Stimulated activated CD8-positive, alpha-beta memory T cell treated with anti-CD3 and anti-CD28 coated beads, Interleukin-4, amount 100 ng/mL, for 24 hours (primary cell): ENCODE measurements at places on chromosomes 6 and 20.

GRCh38 chr6:138293428-138294395 lies 75.4 kb upstream of the PBOV1 start:
- no peak for DNase-seq

DNA sequence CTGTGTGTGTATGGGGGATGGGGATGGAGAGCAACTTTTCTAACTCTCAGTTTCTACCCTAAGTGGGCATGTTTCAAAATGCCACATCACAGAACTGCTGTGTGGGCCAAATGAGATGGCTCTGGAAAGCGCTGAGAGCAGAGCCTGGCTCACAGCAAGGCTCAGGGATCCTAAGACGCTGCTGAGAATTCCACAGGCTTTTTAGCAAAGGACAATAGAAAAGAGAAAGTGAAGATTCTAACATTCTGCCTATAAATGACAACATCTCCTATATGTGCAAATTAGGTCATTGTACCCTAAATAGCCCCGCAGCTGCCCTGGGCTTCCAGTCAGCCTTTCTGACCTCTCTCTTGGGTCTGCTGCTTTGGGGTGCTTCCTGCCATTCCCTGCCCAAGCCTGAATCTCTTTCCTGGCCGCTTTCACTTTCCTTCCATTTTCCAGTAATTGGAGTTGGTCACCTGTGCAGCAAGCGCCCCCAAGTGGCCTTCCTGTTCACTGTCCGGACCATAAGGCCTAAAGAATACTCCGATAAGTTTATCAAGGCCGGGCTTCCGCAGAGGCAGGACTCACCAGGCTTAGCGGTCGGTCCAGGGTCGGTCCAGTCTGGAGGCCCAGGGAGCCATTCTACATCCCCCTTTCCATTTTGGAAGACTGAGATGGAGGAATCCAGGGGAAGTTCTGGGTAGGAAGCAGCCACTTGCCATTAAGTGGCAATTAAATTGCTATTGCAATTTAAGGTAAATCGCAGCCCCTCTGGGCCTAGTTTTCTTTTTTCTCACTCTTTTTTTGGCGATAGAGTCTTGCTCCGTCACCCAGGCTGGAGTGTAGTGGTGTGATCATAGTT lies 6.7 kb upstream of the DDR1 start:
- peak; percentile 53 for DNase-seq

DNA sequence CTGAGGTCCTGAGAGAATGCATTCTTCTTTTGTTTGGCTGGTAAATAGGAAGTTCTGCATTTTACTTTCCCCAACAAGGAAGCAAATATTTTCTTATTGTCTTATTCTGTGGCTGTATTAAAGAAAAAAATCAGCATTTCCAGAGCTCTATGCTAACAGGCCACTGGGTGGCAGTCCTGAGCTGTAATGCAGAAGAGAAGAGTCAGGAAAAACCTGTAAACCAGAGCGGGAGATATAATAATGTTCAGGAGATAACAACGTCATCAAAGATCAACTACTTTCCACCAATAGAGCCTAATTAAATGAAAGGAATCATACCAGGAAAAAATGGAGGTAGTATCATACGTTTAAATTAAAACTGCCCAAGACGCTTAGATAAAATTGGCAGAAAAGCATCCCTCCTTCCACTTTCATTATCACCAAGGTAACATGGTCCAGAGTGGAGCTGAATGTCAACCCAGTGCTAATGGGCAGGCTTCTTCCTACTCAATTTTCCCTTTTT lies 55.6 kb upstream of the CARMIL1 start:
- DNase-seq: peak; percentile 35

DNA sequence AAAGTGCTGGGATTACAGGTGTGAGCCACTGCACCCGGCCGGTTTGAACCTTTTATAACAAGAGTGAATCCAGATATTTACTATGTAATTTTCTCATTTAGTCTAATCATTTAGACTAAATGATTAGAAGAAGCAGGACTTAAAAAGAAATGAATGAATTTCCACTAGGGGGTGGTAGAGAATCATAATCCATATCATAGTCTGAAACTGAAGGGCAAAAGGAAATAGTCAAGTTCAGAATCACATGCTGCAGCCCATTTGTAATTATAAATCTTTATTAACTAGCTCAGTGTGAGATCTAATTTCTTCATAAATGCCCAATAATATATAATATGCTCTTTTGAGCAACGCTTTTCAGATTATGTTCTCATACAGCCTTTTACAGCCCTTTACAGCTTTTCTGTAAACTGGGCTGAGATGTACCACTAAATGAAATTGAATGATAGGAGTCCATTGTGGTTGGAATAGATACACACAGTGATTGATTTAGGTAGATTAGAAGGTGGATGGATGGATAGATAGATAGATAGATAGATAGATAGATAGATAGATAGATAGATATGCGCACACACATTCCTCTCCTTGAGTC lies 31.8 kb downstream of the PSMB9 start:
- DNase-seq: no peak

- DNase-seq: no peak
Measured at GRCh38 chr6:340991-341827, 48.9 kb downstream of the DUSP22 start.

DNA sequence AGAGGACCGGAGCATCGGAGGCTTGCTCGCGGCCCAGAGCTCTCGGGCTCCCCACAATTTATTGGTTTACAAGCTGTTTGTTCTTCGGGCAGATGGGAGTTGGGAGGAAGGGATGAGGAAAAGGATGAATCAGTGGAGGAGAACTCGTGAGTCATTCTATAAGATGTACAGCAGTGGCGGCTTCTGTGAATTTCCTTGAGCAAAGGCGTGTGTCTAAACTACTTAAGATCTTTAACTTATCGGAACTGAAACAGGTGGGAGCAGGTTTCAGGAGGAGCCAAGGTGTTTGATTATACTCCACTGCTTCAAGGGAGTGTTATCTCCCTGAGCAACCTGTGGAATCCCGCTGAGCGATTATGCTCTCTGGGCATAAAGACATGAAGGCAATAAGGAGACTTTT lies 50.5 kb upstream of the IBTK start:
- DNase-seq: no peak

- DNase-seq: no peak
Measured at GRCh38 chr6:140660295-140660694, 1285.8 kb upstream of the CITED2 start.

DNA sequence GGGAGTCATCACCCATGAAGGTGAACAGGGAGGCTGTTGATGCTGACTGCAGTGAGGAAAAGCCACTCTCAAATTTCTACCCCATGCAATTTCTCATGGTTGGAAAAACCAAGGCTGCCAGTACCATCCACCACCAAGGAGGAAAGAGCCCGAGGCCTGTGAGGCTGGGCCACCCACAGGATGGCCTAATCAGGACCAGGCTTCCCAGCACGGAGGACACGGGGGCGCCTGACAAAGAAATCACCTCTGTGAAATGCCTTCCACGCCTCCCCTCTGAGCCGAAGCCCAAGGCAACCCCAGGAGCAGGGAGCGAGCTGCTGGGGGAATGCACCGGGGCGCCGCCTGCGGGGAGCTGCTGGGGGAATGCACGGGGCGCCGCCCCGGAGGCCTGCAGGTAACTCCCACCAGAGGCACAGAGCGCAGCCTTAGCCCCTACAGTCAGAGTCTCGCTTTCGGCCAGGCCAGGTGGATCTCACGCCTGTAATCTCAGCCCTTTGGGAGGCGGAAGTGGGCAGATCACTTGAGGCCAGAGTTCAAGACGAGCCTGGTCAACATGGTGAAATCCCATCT lies 26.9 kb downstream of the FOXF2 start:
- DNase-seq: no peak

- DNase-seq: no peak
Measured at GRCh38 chr20:50415516-50416268, 94.5 kb upstream of the PTPN1 start.

DNA sequence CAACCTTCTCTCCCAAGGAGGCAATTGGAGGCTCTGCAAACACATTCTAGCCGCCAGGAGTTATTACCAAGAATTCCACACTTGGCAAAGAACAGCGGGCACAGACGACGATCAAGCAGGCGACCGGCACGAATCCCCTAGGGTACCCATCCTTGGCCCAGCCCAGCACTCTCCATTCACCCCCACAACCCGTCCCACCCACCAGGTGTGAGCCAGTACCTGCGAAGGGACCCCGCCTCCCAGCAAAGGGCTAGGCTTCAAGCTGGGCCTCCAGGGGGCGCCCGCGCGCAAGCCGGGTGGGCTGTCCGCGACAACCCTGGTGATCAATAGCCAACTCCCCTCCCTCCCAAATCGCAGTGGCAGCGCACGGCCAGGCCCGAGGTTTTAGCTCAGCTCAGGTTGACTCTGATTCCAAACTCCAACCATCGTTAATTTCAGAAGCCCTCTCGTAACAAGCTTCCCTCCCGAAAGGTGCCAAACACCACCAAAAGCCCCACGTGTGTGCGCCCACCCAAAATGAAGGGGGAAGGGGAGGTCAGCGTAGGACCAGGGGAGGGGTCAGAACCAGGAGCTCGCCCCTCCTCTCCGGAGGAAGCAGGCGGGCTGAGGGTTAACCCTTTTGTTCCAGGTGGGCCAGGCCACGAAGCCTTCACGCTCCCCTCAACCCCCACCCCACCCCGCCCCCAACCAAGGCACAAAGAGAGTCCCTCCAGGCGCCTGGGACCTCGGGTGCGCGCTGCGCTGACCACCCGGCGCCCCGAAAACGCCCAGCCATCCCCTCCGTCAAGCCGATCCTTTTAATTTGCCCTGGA lies 2.1 kb downstream of the SALL4 start:
- DNase-seq: peak; percentile 53

DNA sequence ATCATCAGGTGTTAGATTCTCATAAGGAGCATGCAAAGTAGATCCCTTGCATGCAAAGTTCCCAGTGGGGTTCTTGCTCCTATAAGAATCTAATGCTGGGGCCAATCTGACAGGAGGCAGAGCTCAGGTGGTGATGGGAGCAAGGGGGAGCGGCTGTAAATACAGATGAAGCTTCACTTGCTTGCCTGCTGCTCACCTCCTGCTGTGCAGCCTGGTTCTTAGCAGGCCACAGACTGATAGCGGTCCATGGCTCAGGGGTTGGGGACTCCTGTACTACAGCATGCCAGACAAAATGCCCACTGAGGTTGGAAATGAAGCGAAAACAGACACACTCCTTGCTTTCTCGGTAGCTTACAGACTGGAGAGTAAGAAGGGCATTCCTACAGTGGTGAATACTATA lies 386.8 kb downstream of the PLCB1 start:
- DNase-seq: no peak

GRCh38 chr6:125519367-125519766 lies 217.6 kb upstream of the HDDC2 start:
- DNase-seq: no peak
